NCI-H1417 (cell line): ENCODE measurements at places on chromosomes 2 and 18.

- DNase-seq: no peak
Observed at GRCh38 chr18:42228581-42228980, 273.5 kb downstream of the PIK3C3 start.

DNA sequence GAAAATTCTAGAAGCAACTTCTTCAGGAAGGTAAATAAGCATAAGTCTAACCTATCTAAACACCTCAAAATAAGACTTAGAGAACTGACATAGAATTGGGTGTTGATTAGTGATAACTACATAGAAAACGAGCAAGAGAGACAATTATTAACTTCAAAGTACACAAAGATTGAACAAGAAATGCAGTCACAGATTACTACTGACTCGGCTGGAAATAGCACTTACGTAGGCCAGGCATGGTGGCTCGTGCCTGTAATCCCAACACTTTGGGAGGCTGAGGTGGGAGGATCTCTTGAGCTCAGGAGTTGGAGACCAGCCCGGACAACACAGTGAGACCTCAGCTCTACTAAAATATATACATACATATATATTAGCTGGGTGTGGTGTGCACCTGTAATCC is 95.3 kb downstream of the NOL10 start:
- DNase-seq: no peak

DNA sequence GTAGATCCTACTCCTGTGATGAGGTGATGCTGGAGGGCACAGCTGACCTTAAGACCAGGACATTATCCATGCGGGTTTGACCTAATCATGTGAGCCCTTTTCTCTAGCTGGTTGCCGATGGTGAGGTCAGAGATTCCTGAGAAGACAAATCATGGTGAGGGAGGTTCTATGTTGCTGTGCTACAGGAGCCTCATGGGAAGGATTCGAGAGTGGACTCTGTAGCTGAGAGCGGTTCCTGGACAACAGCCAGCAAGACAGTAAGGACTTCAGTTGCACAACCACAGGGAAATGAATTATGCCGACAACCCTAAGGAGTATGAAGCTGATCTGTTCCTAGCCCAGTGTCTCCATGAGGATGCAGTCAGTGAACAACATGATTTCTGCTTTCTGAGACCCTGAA is 80.4 kb downstream of the EPB41L3 start:
- DNase-seq: no peak

DNA sequence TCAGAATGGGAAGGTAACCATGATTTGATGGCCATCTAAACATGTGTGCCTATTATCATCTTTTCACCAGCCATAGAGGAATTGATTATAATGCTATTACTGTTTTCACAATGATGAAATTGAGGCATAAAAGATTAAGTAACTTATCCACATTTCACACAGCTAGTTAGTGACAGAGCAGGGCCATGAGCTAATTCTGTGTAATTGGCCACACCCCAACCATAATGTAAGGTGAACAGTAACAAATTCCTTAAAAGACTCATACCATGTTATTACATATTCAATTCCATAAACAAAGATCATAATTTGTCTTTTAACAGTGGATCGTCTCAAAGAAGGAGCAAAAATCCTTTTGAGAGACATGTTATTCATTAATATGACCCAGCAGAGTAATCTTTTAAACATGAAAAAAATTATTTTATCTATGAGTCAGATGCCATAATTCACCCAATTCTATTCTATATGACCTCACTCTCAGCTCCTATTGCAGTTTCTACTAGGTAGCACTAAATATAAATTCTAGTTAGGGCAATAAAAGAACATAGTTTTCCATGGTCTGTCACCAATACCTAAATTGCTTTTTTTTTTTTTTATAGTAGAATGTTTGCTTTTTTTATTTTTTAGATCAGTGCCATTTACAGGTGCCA is 475.8 kb upstream of the SLC39A10 start:
- DNase-seq: no peak

GRCh38 chr2:9004338-9005204 is 1.1 kb upstream of the MBOAT2 start:
- DNase-seq: no peak

DNA sequence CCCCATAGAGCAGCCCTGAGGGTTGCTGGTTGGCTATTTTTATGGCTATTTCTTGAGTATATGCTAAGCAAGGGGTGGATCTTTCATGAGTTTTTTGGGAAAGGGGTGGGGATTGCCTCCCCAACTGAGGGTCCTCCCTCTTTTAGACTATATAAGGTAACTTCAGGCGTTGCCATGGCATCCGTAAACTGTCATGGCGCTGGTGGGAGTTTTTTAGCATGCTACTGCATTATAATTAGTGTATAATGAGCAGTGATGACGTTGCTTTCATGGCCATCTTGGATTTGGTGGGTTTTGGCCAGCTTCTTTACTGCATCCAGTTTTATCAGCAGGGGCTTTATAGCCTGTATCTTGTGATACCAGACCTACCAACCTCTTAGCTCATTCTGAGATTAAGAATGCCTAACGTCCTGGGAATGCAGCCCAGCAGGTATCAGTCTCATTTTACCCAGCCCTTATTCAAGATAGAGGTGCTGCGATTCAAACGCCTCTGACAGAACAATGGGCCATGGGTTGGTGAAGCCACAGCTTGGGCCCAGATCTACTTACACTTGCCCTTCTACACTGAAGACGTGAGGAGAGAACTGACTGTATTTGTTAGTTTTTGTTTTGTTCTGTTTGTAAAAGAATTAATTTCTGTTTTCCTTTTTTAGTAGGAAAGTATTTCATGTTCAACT is 53.8 kb upstream of the TMEM163 start:
- DNase-seq: no peak

DNA sequence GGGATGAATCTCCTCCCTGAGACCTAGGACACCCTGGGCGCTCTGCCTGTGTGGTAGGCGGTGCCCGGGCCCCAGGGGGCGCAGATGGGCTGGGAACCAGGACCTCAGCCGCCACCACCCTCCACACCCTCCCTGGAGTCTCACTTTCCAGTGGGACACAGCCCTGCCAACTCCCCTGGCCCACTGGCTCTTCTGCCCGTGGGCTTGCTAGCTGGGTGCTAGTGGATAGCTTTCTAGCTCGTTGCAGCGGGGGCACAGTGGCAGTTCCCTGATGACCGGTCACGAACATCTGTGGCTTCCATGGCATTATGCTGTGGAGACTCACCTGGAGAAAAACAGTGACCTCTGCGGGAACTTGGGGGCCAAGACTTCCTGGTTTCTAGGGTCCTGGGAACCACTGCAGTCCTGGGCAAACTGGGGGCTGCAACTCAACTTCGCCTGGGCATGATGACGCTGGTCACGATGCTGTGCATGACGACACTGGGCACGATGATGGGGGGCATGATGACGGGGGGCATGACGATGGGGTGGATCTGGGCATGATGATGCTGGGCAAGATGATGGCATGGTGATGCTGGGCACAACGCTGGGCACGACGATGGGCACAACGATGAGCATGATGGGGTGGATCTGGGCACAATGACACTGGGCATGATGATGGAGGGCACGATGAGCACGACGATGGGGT is 31.0 kb upstream of the ALLC start:
- no peak for DNase-seq

- no peak for DNase-seq
Observed at GRCh38 chr2:224077773-224078507, 38.9 kb upstream of the SERPINE2 start.

- no peak for DNase-seq
Observed at GRCh38 chr2:121944072-121944831, 188.8 kb downstream of the TSN start.

DNA sequence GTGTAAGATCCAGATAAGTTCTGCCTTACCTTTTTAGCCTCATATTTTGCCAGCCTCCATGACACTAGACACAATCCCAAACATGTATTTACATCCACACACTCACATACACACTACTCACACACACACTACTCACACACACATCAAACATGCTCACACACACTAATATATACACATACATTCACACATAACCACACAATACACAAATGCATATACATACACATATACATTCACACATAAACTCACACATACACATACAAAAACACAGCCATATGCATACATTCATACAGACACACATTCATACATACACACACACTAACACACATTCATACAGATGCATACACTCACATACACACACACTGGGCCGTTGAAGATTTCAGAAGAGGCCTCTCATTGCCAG is 109.5 kb downstream of the MAIP1 start:
- no peak for DNase-seq

DNA sequence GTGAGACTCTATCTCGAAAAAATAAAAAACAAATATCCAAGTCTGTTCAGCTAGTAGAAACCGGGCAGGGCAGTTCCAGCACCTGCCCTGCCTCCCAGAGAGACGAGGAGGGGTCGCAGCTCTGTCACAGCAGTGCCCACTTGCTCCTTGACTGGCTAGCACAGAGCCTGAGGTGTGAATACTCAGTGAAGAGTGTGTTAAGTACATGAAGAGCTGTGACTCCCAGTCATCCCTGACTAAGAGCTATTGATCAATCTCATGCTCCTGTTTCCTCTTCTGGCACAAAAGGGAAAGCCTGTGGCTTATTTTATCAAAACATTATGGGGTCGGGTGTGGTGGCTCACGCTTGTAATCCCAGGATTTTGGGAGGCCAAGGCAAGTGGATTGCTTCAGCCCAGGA is 83.0 kb upstream of the FZD7 start:
- no peak for DNase-seq

DNA sequence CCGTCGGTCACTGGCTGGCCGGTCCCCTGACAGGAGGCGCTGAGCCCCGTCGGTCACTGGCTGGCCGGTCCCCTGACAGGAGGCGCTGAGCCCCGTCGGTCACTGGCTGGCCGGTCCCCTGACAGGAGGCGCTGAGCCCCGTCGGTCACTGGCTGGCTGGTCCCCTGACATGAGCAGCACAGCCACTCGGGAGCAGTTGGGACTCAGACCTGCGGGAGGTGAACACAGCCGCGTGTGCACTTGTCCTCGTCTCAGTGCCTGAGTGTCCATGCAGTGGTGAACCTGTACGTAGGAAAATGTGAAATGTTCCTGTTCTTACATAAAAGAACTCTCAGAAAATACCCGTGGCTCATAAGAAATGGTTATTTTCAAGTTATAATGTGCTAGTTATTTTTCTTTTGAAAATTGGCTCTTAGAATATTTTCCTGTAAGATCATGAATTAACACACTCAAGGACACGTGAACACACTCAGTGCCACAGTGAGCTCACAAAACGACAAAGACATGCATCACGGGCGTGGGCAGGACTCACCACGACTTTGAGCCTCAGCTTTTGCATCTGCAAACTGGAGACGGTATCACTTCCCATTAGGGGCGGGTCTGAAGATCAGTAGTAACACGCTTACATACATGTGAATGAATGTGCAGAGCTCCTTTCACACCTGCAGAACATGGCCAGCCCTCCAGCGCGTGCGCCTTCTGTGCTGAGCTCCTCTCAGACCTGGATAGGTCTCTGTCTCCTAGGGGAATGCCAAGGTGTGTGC is 21.1 kb upstream of the NFATC1 start:
- no peak for DNase-seq

DNA sequence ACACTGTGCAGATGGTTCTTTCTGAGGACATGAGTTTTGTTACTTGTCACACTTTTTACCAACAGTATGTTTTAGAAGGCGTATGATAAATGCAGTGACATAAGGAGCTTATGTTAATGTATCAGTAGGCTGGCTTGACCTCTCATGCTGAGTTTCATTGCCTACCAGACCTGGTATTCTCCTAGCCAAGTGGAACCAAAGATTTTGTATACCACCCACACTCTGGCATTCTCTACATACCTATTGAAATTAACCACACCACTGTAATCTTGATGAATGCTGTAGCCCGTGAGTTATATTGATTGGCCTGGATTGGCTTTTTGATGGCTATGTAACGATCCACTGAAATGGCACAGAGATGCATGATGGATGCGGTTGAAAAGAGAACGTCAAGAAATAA is 11.4 kb downstream of the HTR2B start:
- no peak for DNase-seq

DNA sequence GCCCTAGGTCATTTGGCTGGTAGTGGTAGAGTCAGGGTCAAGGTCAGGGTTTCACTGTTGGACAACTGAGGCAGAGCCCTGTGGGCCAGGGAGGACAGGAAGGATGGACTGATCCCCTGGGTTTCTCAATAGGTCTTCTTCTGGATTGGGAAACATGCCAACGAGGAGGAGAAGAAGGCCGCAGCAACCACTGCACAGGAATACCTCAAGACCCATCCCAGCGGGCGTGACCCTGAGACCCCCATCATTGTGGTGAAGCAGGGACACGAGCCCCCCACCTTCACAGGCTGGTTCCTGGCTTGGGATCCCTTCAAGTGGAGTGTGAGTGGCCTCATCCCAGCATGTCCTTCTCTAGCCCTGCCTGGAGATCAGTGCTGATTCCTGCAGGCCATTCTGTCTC is 18.1 kb downstream of the VIL1 start:
- no peak for DNase-seq

GRCh38 chr2:109339519-109339966 is 210.5 kb downstream of the SH3RF3 start:
- DNase-seq: peak; percentile 37
